ENCODE measurements at places on chromosomes 13 and 19. TPM values are rescaled to one million over a fixed set of nuclear protein-coding genes. Genes with fewer than 3 reads are reported as not detected.

The FGF9 gene
- 0.21 TPM for total RNA-seq

- H3K36me3 ChIP-seq = no peaks in the 10 kb centered on the region
- no peak overlapping the region for H3K4me3 ChIP-seq
- DNase-seq = no peak
- H3K27ac ChIP-seq = no peak overlapping the region
These were observed 36.3 kb upstream of the NFIC start for GRCh38 chr19:3330047-3330446.

DNA sequence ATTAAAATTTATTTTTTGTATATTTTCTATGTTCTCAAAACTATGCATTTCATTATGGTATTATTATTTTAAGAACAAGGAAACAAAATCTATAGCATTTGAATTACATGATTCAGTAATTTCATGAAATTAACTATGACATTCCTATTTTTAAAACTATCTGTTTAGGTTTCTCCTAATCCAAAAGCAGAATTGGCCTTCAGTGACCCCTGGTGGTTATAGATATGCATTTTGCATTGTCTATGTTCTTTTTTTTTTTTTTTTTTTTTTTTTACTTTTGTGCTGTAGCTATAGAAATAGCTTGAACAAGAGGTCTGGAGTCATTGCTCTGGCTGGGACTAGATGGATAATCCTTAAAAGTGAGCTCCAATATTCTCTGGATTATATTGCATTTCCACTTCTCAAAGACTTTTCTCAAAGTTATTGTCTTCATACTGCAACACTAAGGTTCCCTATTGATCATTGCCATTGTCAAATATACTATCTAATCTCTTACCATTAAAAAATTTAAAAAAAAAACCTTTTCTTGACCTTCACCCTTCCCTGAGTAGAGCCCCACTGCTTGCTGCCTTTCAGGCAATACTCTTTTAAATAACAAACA is 15.9 kb upstream of the DNAJC3 start:
- H3K4me1 ChIP-seq = no peaks in the 10 kb centered on the region
- H3K27me3 ChIP-seq = no peaks in the 10 kb centered on the region
- no peak overlapping the region for H3K27ac ChIP-seq
- DNase-seq = no peak
- H3K36me3 ChIP-seq = no peaks in the 10 kb centered on the region

GRCh38 chr13:52159159-52159982 is at the start of gene NEK3:
NEK3 (minus strand) TSS chr13:52159597; CDS start chr13:52156191, 3,406 bp downstream.
- H3K4me3 ChIP-seq = peak within 1 kb of the TSS; percentile 89
- H3K4me1 ChIP-seq = peaks cover 3% of the 10 kb centered on the region
- no peaks in the 10 kb centered on the region for H3K27me3 ChIP-seq
- peak; percentile 89 for DNase-seq

- H3K36me3 ChIP-seq = no peaks in the 10 kb centered on the region
- H3K27me3 ChIP-seq = peaks cover 8% of the 10 kb centered on the region
- no peaks in the 10 kb centered on the region for H3K4me1 ChIP-seq
- peak; percentile 98 for DNase-seq
These were observed at the start of gene TRPM4 for GRCh38 chr19:49157445-49158224. TRPM4 (plus strand) TSS chr19:49157792; CDS start chr19:49157867, 75 bp downstream.

The SPACA4 gene
- total RNA-seq = not detected
